Stomach (tissue), 19 donors: ENCODE measurements at places on chromosomes 6 and 20.

DNA sequence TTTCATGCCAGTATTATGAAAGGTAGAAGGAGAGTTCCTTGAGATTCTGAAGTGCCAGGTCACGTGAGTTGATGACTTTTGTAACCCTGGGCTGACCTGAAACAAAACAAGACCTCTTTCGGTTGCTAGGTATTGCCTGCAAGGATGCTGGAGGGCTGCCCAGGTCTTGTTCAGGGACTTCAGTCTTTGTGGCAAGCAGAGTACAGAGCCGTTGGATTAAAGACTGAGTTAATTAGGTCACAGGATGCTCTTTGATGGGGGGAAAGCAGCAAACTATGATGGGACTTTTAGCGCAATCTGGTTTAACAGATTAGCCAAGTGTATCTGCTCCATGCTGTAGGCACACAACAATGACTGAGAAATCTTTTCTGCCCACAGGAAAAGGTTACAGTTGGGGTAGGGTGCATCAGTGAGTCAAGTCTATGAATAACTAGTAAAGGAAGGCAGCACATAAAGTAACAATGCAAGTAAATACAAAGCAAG lies 12.8 kb upstream of the ELOVL5 start:
- no peaks in the 10 kb centered on the region for H3K36me3 ChIP-seq
- peak; percentile 53 for DNase-seq
- H3K27ac ChIP-seq = no peak overlapping the region
- H3K4me3 ChIP-seq = no peak overlapping the region
- H3K27me3 ChIP-seq = no peaks in the 10 kb centered on the region
- H3K4me1 ChIP-seq = peaks cover 10% of the 10 kb centered on the region

DNA sequence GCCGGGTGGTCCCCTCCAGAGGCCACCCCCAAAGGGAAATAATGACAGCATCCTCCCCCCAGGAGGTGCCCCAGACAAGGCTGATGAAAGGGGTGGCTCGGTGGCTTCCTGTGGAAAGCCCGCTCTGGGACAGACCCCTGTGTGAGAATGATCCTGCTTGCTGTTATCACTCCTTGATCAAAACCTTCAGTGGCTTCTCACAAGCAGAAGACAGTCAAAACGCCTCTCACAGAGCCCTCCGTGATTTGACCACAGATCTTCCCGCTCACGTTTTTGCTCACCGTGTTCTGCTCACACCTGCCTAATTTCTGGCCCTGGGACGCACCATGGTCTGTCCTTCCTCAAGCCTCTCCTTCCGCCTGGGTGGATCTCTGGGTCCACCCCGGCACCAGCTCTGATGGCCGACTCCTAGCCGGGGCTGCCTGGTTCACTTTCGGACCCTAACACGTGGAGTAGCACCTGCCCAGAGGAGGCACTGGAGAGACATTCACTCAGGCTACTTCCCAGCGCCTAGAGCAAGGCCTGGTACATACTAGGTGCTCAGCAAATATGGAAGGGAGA lies 210.4 kb downstream of the ANKRD60 start:
- H3K27me3 ChIP-seq = peaks cover 18% of the 10 kb centered on the region
- H3K4me1 ChIP-seq = no peaks in the 10 kb centered on the region
- H3K4me3 ChIP-seq = no peak overlapping the region
- no peaks in the 10 kb centered on the region for H3K36me3 ChIP-seq
- no peak for DNase-seq
- H3K27ac ChIP-seq = no peak overlapping the region

DNA sequence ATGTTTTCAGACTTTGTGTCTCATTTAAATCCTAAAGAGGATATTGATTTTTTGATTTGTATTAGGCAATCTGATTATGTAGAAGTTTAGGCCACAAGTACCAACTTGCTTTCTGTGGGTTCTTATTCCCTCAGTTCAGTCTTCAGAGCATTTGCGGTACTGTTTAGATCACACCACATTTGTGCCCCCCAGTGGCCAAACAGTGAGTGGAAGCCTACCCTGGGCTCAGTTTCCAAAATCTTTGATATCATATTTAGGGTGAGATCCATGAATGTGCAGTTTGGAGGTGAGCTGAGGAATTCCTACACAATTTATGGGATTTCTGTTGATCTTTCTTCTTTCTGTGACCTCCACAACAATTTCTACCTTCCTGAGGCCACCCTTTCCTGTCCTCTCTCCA lies 92.3 kb upstream of the FUT9 start:
- no peaks in the 10 kb centered on the region for H3K36me3 ChIP-seq
- no peaks in the 10 kb centered on the region for H3K27me3 ChIP-seq
- H3K4me1 ChIP-seq = no peaks in the 10 kb centered on the region
- H3K27ac ChIP-seq = no peak overlapping the region
- DNase-seq = peak; percentile 26

- no peak for DNase-seq
- H3K36me3 ChIP-seq = no peaks in the 10 kb centered on the region
- no peak overlapping the region for H3K27ac ChIP-seq
- peaks cover 46% of the 10 kb centered on the region for H3K4me1 ChIP-seq
Measured at GRCh38 chr6:1605893-1606779, 3.6 kb upstream of the FOXC1 start.

- H3K27me3 ChIP-seq = no peaks in the 10 kb centered on the region
- H3K4me1 ChIP-seq = peaks cover 2% of the 10 kb centered on the region
- H3K27ac ChIP-seq = no peak overlapping the region
- no peak for DNase-seq
- no peaks in the 10 kb centered on the region for H3K36me3 ChIP-seq
- H3K4me3 ChIP-seq = no peak overlapping the region
Measured at GRCh38 chr6:15234068-15234758, 11.7 kb upstream of the JARID2 start.
